Lower lobe of right lung (tissue), 2 donors: ENCODE measurements at places on chromosomes 16 and 17. TPM values are rescaled to one million over a fixed set of nuclear protein-coding genes. Genes with fewer than 3 reads are reported as not detected.

DNA sequence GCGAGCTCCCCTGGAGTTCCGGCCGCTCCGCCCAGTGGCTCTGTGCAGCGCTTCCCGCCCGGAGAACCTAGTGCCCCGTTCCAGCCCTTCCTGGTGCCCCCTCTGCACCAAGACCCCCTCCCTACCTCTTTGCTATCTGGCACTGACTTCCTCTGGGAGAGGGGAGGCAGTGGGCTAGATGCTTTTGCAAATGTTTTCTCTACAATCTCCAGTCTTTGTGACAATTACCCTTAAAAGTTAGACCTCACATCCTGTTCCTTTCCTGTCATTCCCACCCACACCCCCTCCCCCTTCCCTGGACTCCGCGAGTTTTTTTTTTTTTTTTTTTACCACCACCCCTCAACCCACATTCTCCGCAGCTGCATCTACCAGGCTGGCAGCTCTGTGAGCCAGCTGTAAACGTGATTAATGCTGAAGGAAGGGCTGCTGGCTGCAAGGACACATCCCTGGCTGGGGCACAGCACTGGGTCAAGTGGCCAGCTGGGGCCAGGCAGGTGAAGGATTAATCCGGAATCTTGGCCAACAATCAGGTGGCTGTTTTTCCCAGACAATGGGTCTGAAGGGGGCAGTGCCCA, 101.5 kb downstream of the MGAT5B start:
- peaks cover 43% of the 10 kb centered on the region for H3K27me3 ChIP-seq
- peak overlapping the region; percentile 41 for H3K4me3 ChIP-seq
- H3K36me3 ChIP-seq = no peaks in the 10 kb centered on the region
- peaks cover 15% of the 10 kb centered on the region for H3K4me1 ChIP-seq

Gene ATP1B2
- 3.1 TPM for total RNA-seq

DNA sequence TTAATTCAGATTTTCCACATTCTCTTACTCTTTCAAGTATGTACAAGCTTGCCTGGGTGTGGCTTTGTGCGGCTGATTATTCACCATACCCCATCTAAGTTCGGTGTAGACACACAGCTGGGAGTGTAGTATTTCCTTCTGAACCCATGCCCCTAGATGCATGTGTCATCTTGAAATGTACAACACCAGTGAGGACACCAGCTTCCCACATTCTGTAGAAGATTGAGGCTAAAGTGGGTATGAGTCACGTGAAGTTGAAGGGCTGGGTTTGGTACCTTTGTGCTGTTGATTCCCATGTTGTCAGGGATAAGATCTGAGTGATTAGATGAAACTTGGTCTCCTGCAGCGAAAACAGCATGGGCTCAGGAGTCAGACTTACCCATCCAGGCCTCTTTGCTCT, 14.6 kb upstream of the DHX8 start:
- H3K4me1 ChIP-seq = peaks cover 24% of the 10 kb centered on the region
- no peaks in the 10 kb centered on the region for H3K27me3 ChIP-seq
- no peaks in the 10 kb centered on the region for H3K36me3 ChIP-seq

GRCh38 chr16:7315813-7316212, 16.8 kb upstream of the RBFOX1 start:
- no peak overlapping the region for H3K4me3 ChIP-seq
- no peak overlapping the region for H3K27ac ChIP-seq
- no peaks in the 10 kb centered on the region for H3K36me3 ChIP-seq
- H3K27me3 ChIP-seq = no peaks in the 10 kb centered on the region
- DNase-seq = no peak

GRCh38 chr16:11673091-11674000, 5.1 kb downstream of the SNN start:
- DNase-seq = no peak
- H3K4me3 ChIP-seq = no peak overlapping the region
- peak overlapping the region; percentile 54 for H3K27ac ChIP-seq
- H3K36me3 ChIP-seq = peaks cover 30% of the 10 kb centered on the region
- H3K27me3 ChIP-seq = no peaks in the 10 kb centered on the region
- H3K4me1 ChIP-seq = peaks cover 72% of the 10 kb centered on the region

Gene OTOP2
- total RNA-seq = not detected

GRCh38 chr17:28812748-28813377, 29.7 kb downstream of the FAM222B start:
- DNase-seq = no peak
- H3K4me3 ChIP-seq = peak overlapping the region; percentile 79
- H3K27me3 ChIP-seq = no peaks in the 10 kb centered on the region
- H3K36me3 ChIP-seq = no peaks in the 10 kb centered on the region
- H3K27ac ChIP-seq = peak overlapping the region; percentile 84
- H3K4me1 ChIP-seq = peaks cover 35% of the 10 kb centered on the region

DNA sequence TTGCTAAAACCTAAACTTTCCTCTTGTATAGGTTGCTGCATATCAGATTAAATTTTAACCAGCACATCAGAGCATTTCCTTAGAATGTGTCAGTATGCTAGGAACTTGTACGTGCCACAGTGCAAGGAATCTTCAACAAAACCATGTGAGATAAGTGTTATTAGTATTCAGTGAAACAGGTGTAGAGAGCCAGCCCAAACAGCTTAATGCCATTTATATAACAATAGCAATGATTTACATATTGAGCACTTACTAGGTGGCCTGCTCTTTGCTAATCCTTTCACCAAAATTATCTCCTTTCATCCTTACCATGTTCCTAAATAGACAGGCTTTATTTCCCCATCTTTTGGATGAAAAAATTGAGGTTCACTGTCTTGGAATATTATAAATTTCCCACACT, 485.7 kb downstream of the HS3ST4 start:
- H3K36me3 ChIP-seq = no peaks in the 10 kb centered on the region
- H3K27ac ChIP-seq = no peak overlapping the region
- no peak overlapping the region for H3K4me3 ChIP-seq
- no peaks in the 10 kb centered on the region for H3K4me1 ChIP-seq
- DNase-seq = no peak

Gene TEKT5
- total RNA-seq = not detected

GRCh38 chr16:22139732-22140131, 22.6 kb upstream of the SDR42E2 start:
- H3K36me3 ChIP-seq = no peaks in the 10 kb centered on the region
- no peaks in the 10 kb centered on the region for H3K27me3 ChIP-seq
- H3K27ac ChIP-seq = no peak overlapping the region
- no peak for DNase-seq

Gene HOXB8
- total RNA-seq = 0.21 TPM

Gene ST6GALNAC2
- 29.0 TPM for total RNA-seq

Gene ABCA8
- 38.3 TPM for total RNA-seq

GRCh38 chr16:72055911-72056310, 1.6 kb downstream of the HP start:
- H3K27ac ChIP-seq = no peak overlapping the region
- H3K36me3 ChIP-seq = no peaks in the 10 kb centered on the region
- no peaks in the 10 kb centered on the region for H3K27me3 ChIP-seq
- DNase-seq = no peak
- peaks cover 11% of the 10 kb centered on the region for H3K4me1 ChIP-seq
- H3K4me3 ChIP-seq = no peak overlapping the region

DNA sequence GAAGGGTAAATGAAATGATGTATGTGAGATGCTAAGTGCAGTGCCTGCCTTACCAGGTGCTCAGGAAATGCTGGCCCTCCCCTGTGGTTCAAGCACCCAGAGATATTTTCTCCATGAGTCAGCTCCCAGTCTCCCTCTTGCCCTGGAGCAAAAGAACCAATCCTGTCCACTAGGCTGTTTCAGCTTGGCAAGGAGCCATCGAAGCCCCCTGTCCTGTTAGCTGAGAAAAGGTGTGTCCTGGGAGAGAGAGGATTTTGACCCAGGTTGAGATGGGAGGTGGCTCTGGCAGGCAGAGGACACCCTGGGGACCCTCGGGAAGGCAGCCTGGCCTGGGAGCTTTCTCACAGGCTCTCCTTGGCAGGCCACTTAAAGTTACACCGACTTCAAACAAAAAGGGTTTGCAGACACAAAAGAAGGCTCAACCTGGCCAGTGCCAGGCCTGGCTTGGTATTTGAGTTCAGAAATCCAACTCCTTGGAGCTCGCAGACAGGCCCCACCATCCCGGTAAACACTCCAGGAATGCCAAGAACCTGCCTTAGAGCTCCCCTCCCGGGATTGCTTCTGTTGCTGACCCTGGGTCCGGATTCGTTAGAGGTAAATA, 29.6 kb downstream of the NTN1 start:
- no peak overlapping the region for H3K4me3 ChIP-seq
- no peaks in the 10 kb centered on the region for H3K4me1 ChIP-seq
- no peak for DNase-seq
- H3K27ac ChIP-seq = peak overlapping the region; percentile 20

- no peaks in the 10 kb centered on the region for H3K36me3 ChIP-seq
- H3K4me3 ChIP-seq = no peak overlapping the region
- H3K27me3 ChIP-seq = no peaks in the 10 kb centered on the region
- H3K4me1 ChIP-seq = no peaks in the 10 kb centered on the region
These were observed 48.9 kb downstream of the SLFN5 start for GRCh38 chr17:35291802-35292201.
